ENCODE measurements at places on chromosomes 11 and 22. TPM values are rescaled to one million over a fixed set of nuclear protein-coding genes. Genes with fewer than 3 reads are reported as not detected.

DNA sequence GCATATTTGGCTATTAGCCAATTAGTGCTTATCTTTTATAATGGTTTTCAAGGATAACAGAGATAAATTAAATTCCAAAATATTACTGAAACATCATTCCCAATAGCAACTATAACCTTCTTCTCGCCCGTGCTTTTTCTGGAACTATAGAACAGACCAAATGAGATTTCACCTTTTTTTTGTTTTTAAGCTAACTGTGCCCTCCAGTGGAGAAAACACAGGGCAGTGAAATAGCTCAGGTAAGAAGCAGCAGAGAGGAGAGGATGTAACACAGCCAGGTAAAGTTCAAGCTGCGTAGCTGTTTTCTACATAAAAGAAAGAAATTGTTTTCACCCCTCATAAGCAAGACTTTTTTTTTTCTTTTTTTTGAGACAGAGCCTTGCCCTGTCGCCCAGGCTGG lies 28.2 kb downstream of the HSD17B12 start:
- DNase-seq: no peak
- no peaks in the 10 kb centered on the region for H3K27me3 ChIP-seq
- H3K4me3 ChIP-seq: no peak overlapping the region

DNA sequence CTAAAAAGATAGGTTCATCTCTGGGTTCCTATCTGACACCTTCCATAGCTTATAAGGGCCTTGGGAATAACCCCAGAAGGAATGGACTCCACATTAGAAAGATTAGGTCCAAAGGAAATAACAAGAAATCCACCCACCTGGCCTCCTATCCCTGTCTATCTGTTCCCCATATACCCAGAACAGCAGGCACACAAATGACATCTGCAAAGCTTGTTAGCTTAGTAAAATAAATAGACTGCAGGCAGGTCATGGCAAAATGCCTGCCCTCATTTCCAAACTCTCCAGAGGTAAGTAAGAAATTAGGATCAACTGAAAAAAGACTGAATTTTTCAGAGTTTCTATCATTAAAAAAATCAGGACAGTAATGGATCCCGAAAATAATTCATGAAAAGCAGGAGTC lies 489.5 kb downstream of the DLG2 start:
- no peak for DNase-seq
- H3K27ac ChIP-seq: no peak overlapping the region
- H3K4me3 ChIP-seq: no peak overlapping the region
- H3K27me3 ChIP-seq: no peaks in the 10 kb centered on the region

DNA sequence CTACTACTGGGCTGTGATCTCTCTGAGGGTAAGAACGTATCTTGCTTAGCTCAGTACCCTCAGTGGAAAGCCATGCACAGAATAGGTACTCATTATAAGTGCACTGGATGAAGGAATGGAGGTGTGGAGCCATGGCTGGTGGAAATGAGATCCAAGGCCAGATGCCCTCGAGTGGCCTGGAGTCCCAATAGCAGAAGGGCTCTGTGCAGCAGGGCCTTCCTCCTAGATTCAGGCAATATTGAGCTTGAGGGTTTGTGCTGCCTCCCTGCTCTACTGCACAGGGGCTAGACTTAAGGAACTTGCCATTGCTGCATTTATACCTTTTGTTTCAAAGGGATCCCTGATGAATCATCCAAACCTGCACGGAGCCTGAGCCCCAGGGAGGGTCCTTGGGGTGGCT lies 33.6 kb upstream of the TUB start:
- no peak overlapping the region for H3K27ac ChIP-seq
- no peaks in the 10 kb centered on the region for H3K4me1 ChIP-seq
- H3K36me3 ChIP-seq: no peaks in the 10 kb centered on the region
- no peak overlapping the region for H3K4me3 ChIP-seq
- H3K27me3 ChIP-seq: no peaks in the 10 kb centered on the region

GRCh38 chr11:28697920-28698827 lies 590.0 kb downstream of the METTL15 start:
- DNase-seq: peak; percentile 85
- no peaks in the 10 kb centered on the region for H3K4me1 ChIP-seq
- H3K4me3 ChIP-seq: no peak overlapping the region
- no peak overlapping the region for H3K27ac ChIP-seq

DNA sequence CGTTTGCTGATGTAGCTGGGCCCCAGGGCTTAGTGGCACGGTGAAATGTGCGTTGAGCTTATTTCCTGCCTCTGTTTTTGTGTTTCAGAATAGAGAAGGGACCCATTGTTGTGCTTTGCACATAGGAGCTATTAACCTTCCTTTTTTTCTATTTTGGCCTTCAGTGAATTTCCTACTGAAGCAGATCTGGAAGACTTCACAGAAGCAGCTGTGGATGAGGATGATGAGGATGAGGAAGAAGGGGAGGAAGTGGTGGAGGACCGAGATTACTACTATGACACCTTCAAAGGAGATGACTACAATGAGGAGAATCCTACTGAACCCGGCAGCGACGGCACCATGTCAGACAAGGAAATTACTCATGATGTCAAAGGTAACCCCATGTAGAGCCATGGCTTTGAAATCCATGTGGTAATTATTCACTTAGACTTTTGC lies 37.4 kb upstream of the ST14 start:
- H3K27ac ChIP-seq: peak overlapping the region; percentile 34
- no peaks in the 10 kb centered on the region for H3K27me3 ChIP-seq
- no peak overlapping the region for H3K4me3 ChIP-seq
- H3K4me1 ChIP-seq: peaks cover 1% of the 10 kb centered on the region

GRCh38 chr11:96127596-96127959 lies 203.7 kb upstream of the MTMR2 start:
- H3K27me3 ChIP-seq: no peaks in the 10 kb centered on the region
- H3K36me3 ChIP-seq: no peaks in the 10 kb centered on the region
- H3K4me1 ChIP-seq: no peaks in the 10 kb centered on the region
- no peak overlapping the region for H3K4me3 ChIP-seq
- DNase-seq: no peak

GRCh38 chr11:78313898-78314297 lies 103.7 kb downstream of the GAB2 start:
- H3K36me3 ChIP-seq: no peaks in the 10 kb centered on the region
- no peaks in the 10 kb centered on the region for H3K27me3 ChIP-seq
- H3K27ac ChIP-seq: no peak overlapping the region

DNA sequence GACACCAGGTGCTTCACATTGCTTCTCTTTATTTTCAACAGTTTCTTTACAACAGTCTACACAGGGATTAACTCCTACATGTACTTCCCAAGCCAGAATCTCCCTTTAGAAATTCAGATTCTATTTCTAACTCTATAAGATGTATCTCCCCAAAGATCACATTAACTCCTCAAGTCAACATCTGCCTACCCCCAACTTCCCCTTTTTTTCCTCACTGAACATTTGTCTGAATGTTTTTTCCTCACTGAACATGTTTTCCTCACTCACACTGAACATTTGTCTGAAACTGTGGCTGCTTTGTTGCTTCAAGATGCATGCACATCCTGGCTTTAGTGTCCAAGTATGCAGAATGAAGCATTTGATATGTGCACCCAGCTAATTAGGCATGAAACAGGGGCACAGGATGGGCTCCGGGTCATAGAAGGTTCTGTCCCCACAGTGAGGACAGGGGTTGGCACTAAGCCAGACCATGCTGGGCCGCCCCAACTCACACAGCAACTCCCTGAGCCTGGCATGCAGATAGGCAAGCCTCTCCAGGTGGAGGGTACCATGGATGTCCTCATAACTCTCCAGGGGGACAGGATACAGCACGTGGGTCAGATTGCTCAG lies 11.3 kb downstream of the PRAME start:
- no peaks in the 10 kb centered on the region for H3K36me3 ChIP-seq
- H3K4me3 ChIP-seq: no peak overlapping the region
- DNase-seq: no peak
- H3K27me3 ChIP-seq: no peaks in the 10 kb centered on the region
- no peaks in the 10 kb centered on the region for H3K4me1 ChIP-seq

- no peak for DNase-seq
- H3K4me3 ChIP-seq: no peak overlapping the region
- no peaks in the 10 kb centered on the region for H3K36me3 ChIP-seq
- H3K4me1 ChIP-seq: no peaks in the 10 kb centered on the region
- H3K27me3 ChIP-seq: no peaks in the 10 kb centered on the region
Measured at GRCh38 chr11:31767066-31767465, 44.1 kb downstream of the PAX6 start.

GRCh38 chr11:57330029-57330428 lies 5.3 kb upstream of the TNKS1BP1 start:
- no peaks in the 10 kb centered on the region for H3K27me3 ChIP-seq
- H3K27ac ChIP-seq: no peak overlapping the region
- H3K4me1 ChIP-seq: no peaks in the 10 kb centered on the region
- no peak for DNase-seq

GRCh38 chr11:74417379-74417804 lies 19.2 kb upstream of the PGM2L1 start:
- H3K4me1 ChIP-seq: peaks cover 3% of the 10 kb centered on the region
- no peak for DNase-seq
- peak overlapping the region; percentile 98 for H3K27ac ChIP-seq
- H3K27me3 ChIP-seq: no peaks in the 10 kb centered on the region

- no peaks in the 10 kb centered on the region for H3K27me3 ChIP-seq
- peak overlapping the region; percentile 70 for H3K4me3 ChIP-seq
- no peaks in the 10 kb centered on the region for H3K4me1 ChIP-seq
- no peaks in the 10 kb centered on the region for H3K36me3 ChIP-seq
- no peak overlapping the region for H3K27ac ChIP-seq
Measured at GRCh38 chr11:93849751-93850593, 446 bp downstream of the VSTM5 start.

The SYT12 gene
- total RNA-seq: 5.5 TPM

The SPDYC gene
- total RNA-seq: not detected

The PARVG gene
- 15.2 TPM for total RNA-seq

The NRGN gene
- 41.1 TPM for total RNA-seq

The AQP11 gene
- not detected for total RNA-seq

The GGTLC2 gene
- not detected for total RNA-seq
